ENCODE measurements at places on chromosomes 2 and 18.
A peak's percentile ranks its signal among the peaks of the same experiment; 100 is the strongest.

GRCh38 chr2:81050580-81051095 is 746.1 kb upstream of the LRRTM1 start:
- DNase-seq: no peak

- no peak for DNase-seq
Measured at GRCh38 chr2:47916412-47916811, 10.1 kb upstream of the FBXO11 start.

DNA sequence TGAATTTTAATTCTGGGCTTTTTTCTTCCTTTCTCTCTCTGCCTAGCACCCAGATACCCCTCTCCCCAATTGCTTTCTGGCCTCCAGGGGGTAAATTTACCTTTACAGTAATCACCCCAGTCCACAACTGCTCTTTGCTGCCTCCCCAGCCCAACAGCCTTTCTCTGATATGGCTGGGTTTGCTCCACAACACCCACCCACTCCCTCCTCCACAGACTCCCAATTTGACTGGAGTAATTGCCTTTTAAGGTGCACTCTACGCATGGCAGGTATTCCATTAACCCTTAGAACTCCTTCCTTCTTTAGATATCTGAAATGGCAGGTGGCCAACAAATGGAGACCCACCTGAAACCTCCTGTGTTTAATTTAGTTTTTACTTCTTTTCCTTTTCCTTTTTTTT is 3.6 kb downstream of the CELF4 start:
- no peak for DNase-seq

GRCh38 chr18:67216846-67217245 is 299.7 kb downstream of the DSEL start:
- no peak for DNase-seq

GRCh38 chr2:46350029-46350689 is 53.0 kb downstream of the EPAS1 start:
- DNase-seq: no peak

- no peak for DNase-seq
Measured at GRCh38 chr2:54012538-54013141, 41.8 kb upstream of the PSME4 start.

GRCh38 chr2:11071211-11071610 is 84.1 kb upstream of the SLC66A3 start:
- DNase-seq: no peak

DNA sequence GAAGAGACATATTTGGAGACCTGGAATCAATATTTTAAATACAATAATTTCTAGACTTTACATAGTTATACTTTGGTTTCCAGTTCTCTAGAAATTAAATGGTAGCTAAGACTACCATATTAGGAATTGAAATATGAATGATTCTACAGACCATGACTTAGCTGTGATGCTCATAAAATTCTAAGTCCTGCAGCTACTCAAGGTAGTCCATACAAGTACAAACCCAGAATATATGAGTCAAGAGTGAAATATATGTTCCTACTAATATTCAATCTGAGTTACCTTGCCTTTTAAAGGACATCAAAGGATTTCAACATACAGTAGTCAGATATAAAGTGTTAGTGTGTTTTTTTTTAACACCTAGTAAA is 10.1 kb upstream of the SPOPL start:
- no peak for DNase-seq

DNA sequence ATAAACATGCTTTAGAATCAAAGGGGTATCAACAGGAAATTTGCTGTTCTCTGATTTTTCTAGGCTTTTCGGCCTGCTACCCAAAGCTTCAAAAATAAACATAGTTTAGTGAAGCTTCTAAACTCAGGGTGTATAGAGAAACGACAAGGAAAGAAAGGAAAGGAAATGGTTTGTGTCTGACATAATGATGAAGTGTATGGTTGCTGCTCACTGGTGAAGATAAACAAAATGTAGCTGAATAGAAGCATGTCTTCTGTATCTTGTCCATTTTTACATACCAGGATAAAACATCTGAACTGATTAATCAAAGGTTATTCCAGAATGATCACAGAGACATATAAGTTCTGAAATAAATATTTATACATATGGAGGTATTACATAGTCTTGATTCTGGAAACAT is 1324.6 kb upstream of the NRXN1 start:
- no peak for DNase-seq

DNA sequence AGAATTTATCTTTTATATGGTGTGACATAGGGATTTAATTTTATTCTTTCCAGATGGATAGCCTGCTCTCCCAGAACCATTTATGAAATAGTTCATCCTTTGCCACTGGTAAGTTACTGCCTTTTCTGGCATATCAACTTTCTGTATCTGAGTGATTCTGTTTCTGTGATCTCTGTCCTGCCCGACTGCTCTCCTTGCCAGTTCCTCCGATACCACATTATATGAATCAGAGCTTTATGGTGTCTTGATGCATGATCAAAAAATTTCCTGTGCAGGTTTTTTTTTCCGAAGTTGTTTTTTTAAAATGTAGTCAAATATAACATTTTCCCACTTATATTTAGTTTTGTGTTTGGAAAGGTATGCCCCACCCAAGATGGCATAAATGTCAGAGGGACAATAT is 242.5 kb downstream of the CYP26B1 start:
- DNase-seq: no peak

DNA sequence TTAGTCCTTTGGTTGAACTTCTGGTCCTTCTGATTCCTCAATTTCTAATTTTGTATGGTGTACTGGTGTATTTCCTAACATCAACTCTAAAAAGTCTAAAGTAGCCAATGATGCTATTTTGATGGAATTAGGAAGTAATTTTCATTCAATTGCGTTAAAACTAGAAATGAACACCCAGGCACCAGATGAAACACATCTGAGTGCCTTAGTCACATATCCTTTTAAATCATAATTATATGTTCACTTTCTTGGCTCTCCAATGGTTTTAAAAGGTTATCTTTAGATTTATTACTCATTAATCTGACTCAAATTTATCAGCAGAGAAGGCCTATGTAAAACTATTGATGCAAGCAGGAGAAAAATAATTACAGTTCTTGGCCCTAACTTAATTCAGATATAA is 119.7 kb downstream of the GAREM1 start:
- no peak for DNase-seq

- DNase-seq: peak; percentile 81
Measured at GRCh38 chr18:45423659-45424058, 191.6 kb upstream of the SLC14A2 start.

GRCh38 chr2:128646091-128646490 is 327.4 kb upstream of the HS6ST1 start:
- DNase-seq: no peak

DNA sequence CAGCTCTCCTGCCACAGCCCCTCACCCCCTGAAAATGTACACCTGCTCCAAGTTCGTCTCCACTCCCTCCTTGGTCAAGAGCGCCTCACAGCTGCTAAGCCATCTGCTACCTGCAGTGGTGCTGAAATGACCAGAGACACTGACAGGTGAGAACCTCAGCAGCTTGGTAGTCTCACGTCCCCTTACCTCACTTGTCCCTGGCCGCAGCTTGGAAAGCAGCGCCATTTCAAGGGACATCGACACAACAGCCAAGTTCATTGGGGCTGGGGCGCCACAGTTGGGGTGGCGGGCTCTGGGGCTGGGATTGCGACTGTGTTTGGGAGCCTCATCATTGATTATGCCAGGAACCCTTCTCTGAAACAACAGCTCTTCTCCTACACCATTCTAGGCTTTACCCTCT is 47.5 kb downstream of the ANKRD44 start:
- no peak for DNase-seq

GRCh38 chr2:170265321-170265720 is 87.4 kb downstream of the MYO3B start:
- DNase-seq: peak; percentile 65

DNA sequence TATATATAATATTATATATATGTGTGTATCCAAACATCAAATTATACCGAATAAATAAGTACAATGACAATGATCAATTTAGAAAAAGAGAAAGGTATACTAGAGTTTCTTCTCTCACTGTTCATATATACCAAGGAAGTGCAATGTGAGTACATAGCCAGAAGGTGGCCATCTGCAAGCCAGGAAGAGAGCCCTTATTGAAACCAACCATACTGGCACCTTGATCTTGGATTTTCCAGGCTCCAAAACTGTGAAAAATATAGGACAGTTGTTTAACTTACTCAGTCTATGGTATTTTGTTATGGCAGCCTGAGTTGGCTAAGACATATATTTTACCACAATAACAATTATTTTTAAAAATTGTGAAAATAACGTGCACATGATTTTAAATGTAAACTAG is 1490.2 kb upstream of the SLC39A10 start:
- no peak for DNase-seq

GRCh38 chr2:236608710-236609109 is 39.1 kb downstream of the ACKR3 start:
- no peak for DNase-seq

DNA sequence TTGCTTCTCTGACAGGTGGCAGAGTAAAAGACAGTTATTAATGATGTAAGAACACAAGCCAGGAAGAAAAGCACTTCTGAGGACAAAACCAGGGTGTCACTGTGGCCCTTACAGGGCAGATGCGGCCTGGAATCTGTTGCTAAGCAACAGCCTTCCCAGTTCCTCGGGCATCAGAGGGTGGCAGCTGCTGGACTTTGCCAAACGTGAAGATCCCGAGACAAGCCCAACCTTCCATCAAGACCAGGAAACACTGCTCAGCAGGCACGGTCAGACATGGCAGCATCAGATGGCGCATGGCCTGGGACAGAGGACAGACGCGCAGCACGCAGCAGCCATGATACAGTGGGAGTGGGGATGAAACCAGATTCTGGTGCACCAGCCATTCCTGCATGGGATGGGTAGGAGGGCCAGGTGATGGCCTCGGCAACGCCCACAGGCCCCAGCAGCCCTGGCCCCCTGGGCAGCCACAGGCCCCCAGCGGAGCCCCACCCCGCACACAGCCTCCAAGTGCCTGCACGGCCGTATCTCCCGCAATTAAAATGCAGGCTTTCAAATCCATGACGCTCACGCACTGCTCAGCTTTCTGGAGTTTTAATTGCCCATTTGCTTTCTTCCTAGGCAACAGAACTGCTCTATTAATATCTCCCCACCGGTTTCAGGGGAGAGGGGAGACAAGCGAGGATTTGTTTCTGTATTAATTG is 89.0 kb downstream of the EIPR1 start:
- no peak for DNase-seq

Measured in NCI-H1105 treated with DMSO at 0.1 percent for 48 hours (cell line).